NK-92 treated with Interleukin-12 subunit alpha and Interleukin-12 subunit beta, amount 100 ng/mL, for 24 hours (cell line): ENCODE measurements at places on chromosomes 5 and 9.

- no peak for DNase-seq
Measured at GRCh38 chr9:71710201-71710600, 58.1 kb downstream of the CEMIP2 start.

- DNase-seq = no peak
Measured at GRCh38 chr5:74422671-74423070, 217.9 kb downstream of the ENC1 start.

DNA sequence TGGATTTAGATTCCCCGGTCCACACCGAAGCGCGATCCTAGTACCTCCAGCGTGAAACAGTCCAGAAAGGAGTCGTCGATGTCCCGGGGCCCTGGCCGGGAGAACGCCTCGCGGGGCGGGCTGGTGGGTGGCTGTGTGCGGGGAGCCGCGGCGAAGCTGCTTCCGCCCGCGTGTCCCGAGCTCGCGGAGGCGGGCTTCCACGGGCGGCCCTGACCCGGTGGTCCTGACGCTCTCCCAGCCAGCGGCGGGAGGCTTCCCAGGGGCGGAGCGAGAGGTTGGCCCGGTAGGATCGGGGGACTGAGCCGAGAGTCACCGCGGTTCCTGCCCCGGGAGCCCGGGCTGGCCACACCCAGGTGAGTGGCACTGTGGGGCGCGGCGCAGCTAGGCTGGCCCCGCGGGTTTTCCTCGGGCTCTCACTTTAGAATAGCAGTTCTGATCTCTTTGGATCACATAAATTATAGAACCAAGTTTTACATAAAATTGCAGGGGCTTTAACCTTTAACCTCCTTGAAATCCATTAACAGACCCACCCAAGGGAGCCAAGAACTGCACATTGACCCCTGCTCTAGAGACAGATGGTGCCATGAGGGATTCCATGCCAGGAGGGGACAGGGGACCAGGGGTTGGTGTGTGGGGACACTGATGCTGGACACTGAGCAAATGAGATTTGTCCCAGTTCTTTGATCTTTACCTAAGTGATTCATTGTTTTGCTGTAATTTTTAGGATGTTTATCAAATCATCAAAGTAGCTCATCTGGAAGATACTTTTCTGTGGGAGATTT, 29.2 kb upstream of the IL31RA start:
- DNase-seq = no peak

- DNase-seq = no peak
Measured at GRCh38 chr9:116943970-116944369, 256.9 kb downstream of the TRIM32 start.
